Posterior vena cava (tissue), 2 donors: ENCODE measurements at places on chromosomes 1 and 21. TPM values are rescaled to one million over a fixed set of nuclear protein-coding genes. Genes with fewer than 3 reads are reported as not detected.

ADAMTSL4 gene
- 99.6 TPM for total RNA-seq

ATP1A2 gene
- total RNA-seq, result 4.1 TPM

CTSE gene
- total RNA-seq, result not detected

DNA sequence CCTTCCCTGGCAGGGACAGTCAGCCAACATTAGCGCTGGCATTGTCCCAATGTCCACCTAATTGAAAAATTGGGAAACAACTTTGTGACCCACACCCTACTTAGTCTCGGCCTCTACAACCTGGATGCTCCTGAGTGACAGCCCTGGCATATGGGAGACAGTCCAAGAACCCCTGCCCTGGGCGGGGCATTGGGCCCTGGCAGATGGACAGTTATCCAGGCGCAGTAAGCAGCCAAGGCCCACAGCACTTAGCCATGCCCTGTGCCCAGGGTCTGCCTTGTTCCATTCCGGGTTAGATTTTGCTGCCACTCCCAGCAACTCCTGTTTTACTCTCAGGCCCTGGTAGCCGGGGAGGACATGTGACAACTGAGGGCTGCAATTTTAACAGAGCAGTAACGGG lies 50.3 kb downstream of the NFASC start:
- DNase-seq, result no peak

GRCh38 chr21:27047658-27048314 lies 80.9 kb upstream of the ADAMTS5 start:
- no peak for DNase-seq

DNA sequence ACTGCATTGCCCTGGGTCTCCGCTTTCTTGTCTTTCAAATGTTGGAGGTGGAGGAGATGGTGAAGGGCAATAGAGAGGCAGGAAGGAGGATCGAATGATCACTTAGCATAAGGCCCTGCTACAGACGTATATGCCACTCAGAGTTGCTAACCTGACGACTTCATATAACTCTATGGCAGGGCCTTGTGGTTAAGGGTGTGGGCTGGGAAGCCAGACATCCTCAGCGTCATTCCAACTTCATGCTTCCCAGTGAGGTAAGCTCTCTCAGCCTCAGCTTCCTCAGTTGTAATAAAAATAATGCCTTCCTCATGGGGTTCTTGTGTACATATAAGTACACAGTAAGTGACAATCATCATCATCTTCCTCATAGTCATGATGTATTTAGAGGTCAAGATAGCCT lies 54.6 kb downstream of the CASQ2 start:
- DNase-seq, result no peak

ARHGAP29 gene
- total RNA-seq, result 39.3 TPM

- DNase-seq, result no peak
Measured at GRCh38 chr21:17386498-17386897, 126.3 kb upstream of the CXADR start.

- DNase-seq, result no peak
Measured at GRCh38 chr1:11590395-11590794, 63.8 kb downstream of the FBXO2 start.

DNA sequence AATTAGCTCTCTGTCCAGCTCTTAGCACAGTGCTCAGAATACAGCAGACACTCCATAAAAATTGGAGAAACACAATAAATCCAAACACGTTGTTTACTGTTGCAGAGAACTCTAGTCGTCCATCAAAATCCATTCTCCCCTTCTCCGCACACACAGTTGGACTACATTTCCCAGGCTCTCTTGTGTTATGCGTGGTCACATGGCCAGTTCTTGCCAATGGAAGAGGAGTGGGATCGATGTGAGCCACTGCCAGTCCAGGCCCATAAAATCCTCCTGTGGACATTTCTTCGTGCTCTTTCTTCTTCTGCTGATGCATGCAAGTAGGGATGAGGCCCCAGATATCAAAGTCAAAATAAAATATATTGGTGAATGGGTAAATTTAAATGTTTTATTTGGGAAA lies 114.3 kb upstream of the FMN2 start:
- no peak for DNase-seq

- no peak for DNase-seq
Measured at GRCh38 chr1:235160383-235160956, 580 bp downstream of the RBM34 start.

GRCh38 chr1:182493063-182493462 lies 43.1 kb downstream of the RGSL1 start:
- DNase-seq, result no peak

- DNase-seq, result no peak
Measured at GRCh38 chr21:25424634-25425033, 182.6 kb downstream of the MRPL39 start.

- DNase-seq, result no peak
Measured at GRCh38 chr1:60895252-60895651, 187.1 kb upstream of the NFIA start.

TNFAIP8L2 gene
- 3.0 TPM for total RNA-seq

FCRLB gene
- total RNA-seq, result 0.74 TPM

FCN3 gene
- 11.6 TPM for total RNA-seq

REN gene
- not detected for total RNA-seq

DNA sequence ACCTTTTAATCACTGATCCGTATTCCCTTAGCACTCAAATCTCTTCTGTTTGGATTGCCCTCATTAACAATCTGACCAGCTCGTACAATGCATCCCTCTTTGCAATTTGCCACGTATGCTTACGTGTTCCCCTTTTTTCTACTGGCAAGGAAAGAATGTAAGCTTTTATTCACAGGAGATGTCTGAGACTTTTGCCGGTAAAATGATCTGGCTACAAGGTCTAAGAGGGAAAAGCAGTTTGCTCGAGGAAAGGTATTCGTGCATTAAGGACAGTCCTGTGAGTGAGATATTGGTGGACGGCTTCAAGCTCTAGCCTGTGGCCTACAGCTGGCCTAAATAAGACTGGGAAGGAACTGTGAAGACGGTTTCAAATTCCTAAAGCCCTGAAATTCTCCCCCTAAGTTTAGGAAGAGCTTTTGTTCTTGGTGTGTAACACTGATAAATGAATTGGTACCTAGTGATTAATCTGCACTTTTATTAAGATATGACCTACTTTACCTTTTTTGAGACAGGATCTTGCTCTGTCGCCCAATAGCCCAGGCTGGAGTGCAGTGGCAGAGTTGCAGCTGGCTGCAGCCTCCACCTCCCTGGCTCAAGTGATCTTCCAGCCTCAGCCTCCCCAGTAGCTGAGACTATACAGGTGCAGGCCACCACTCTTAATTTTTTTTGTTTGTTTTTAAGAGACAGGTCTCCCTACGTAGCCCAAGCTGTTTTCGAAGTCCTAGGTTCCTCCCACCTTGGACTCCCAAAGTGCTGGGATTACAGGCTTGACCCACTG lies 895 bp upstream of the UBR4 start:
- DNase-seq, result no peak

PPIAL4G gene
- total RNA-seq, result not detected

OPTC gene
- not detected for total RNA-seq

GRCh38 chr21:15061747-15062605 lies 2.8 kb downstream of the NRIP1 start:
- DNase-seq, result no peak

- DNase-seq, result peak; percentile 53
Measured at GRCh38 chr1:155893389-155894142, 17.6 kb downstream of the RIT1 start.

AMY2B gene
- 15.6 TPM for total RNA-seq

- DNase-seq, result no peak
Measured at GRCh38 chr1:52955129-52955970, 28.3 kb downstream of the SCP2 start.

DNA sequence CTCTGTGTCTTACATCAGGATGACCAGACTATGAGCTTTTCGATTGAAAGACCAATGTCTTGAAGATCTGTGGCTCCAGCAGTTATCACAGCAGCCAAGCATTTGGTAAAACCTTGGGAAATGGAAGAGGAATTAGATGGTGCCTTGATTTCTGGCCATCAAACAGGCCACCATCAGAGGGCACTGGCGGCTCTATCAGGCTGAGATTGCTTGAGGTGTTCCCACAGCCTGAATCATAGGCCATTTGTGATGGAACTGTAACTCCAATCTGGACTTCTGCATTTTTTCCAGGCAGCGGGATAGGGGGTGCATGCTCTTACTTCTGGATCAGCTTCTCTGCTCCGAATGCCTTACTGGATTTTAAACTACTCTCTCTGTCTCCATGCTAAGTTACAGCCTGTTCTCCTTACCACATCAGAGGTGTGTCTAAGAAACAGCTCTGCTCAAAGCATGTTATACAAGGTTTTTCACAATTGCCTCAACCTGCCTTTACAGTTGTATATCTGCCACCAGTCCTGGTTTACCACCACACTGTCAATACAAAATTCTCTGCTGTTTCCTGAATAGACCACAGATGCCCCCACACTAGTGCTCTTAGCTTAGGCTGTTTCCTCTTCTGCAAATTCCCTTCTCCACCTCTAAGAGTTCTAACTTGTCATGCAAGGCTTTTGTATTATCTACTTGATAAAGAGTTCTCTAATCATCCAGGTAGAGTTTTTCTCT lies 180.9 kb downstream of the PTGER3 start:
- no peak for DNase-seq

TCHHL1 gene
- total RNA-seq, result not detected
